ENCODE measurements at places on chromosomes 16 and 17. TPM values are rescaled to one million over a fixed set of nuclear protein-coding genes. Genes with fewer than 3 reads are reported as not detected.

The KRT15 gene
- 0.37 TPM for total RNA-seq

- peaks cover 43% of the 10 kb centered on the region for H3K36me3 ChIP-seq
- no peak for DNase-seq
Measured at GRCh38 chr16:53465606-53466280, 31.5 kb downstream of the RBL2 start.

The HBA2 gene
- total RNA-seq = 2.4 TPM

- peaks cover 15% of the 10 kb centered on the region for H3K4me1 ChIP-seq
- no peak overlapping the region for H3K27ac ChIP-seq
- peak overlapping the region; percentile 92 for H3K4me3 ChIP-seq
- peak; percentile 54 for DNase-seq
Measured at GRCh38 chr17:20008242-20009051, 712 bp upstream of the SPECC1 start.

- no peak for DNase-seq
- H3K4me1 ChIP-seq = peaks cover 14% of the 10 kb centered on the region
- no peak overlapping the region for H3K27ac ChIP-seq
- no peak overlapping the region for H3K4me3 ChIP-seq
- peaks cover 2% of the 10 kb centered on the region for H3K36me3 ChIP-seq
- H3K27me3 ChIP-seq = no peaks in the 10 kb centered on the region
Measured at GRCh38 chr17:39002991-39003715, 36.0 kb upstream of the FBXO47 start.

DNA sequence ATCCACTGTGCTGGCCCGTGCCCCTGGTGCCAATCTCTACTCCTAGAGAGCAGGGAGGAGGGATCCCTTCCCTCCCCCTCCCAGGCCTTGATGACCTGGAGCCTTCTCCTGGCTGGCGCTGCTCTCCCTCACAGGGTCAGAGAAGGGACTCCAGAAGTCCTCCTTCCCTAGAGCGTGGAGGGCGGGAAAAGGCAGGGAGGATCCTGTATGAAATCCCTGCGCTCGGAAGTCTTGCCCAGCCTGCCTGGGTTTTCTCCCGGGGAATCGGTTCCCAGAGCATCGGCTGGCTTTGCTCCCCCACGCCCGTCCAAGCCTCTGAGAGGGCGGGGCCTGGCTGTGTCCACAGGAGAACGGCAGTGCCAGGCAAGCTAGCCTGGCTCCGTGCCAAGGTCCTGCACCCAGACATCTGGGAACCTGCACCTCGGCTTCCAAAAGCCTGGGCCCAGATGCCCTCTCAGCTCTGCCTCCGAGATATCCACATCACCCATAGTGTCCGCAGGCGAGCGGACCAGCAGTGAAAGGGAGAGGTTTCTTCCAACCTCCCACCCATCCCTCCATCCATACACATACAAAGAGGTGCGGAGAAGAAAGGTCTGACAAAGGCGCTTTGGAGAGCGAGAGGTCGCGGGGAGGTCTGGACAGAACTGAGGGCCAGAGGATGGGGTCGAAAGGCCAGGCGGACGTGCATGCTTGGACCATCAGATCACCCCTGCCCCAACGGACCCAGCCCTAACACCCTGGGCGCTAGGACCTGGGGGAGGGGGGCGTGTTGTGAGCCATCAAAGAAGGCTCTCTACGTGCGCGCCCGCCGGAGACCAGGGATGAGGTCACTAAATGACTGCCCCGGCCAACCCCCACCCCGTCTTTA lies 1.1 kb downstream of the MPP2 start:
- peaks cover 37% of the 10 kb centered on the region for H3K4me1 ChIP-seq
- peaks cover 55% of the 10 kb centered on the region for H3K27me3 ChIP-seq
- no peak overlapping the region for H3K27ac ChIP-seq
- peak overlapping the region; percentile 90 for H3K4me3 ChIP-seq
- DNase-seq = peak; percentile 86

DNA sequence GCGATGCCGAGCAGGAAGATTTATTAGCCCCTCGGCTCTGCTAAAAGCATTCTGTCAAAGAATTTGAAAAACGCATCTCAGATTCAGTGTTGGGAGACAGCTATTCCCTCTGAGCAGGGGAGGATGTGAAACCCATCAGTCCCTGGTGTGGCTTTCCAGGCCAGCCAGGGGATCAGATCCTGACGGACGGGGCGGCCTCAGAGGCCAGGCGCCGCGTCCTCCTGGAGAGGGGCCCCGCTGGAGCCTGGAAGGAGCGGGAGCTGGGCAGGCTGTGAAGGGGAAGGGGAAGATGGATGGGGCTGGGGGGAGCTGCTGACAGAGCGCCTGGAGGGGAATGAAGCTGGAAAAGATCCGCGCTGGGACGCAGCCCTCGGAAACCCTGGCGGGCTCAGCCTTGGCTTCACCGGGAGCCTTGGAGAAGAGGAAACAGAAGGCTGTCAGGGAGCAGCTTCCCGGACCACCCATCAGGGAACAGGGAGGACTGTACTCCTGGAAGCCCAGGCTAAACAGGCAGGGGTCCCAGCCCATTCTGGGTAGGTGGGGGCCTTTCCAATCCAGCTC lies 358.0 kb downstream of the C16orf95 start:
- H3K27me3 ChIP-seq = no peaks in the 10 kb centered on the region
- no peak for DNase-seq
- 0 out of 2 replicates have a peak, but pooled peaks cover under 1% of the 10 kb centered on the region for H3K4me1 ChIP-seq
- no peaks in the 10 kb centered on the region for H3K36me3 ChIP-seq

DNA sequence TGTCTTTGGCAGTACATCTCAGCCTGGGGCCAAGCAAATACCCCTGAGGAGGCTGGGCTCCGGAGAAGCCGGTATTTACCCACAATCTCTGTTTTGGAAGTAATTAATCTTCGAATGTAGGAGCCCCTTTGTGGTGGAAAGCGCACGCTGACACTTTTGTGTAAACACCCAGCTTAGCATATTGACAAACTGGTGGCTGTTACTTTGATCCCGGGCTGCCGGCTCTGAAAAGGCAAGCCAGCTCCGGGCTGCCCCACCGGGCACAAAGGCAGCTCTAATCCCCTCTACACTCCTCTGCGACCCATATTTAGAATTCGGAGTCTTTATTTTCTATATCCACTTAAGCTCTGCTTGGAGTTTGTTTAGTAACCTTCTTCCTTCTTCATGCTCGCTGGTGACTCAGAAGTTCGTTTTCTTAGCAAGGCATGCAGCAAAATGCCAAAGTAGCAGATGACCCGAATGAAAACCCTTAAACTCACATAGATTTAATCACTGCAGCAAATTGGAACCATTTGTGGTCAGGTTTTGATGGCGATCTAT lies 144.0 kb upstream of the IRX3 start:
- peaks cover 13% of the 10 kb centered on the region for H3K4me1 ChIP-seq
- DNase-seq = no peak
- H3K27me3 ChIP-seq = peaks cover 32% of the 10 kb centered on the region
- no peak overlapping the region for H3K4me3 ChIP-seq

GRCh38 chr17:78142119-78142861 lies 3.9 kb upstream of the C17orf99 start:
- H3K4me3 ChIP-seq = no peak overlapping the region
- H3K27ac ChIP-seq = no peak overlapping the region
- peaks cover 18% of the 10 kb centered on the region for H3K4me1 ChIP-seq
- 0 out of 2 replicates have a peak, but pooled peaks cover 3% of the 10 kb centered on the region for H3K27me3 ChIP-seq

- no peaks in the 10 kb centered on the region for H3K36me3 ChIP-seq
- H3K4me1 ChIP-seq = peaks cover 37% of the 10 kb centered on the region
- no peak overlapping the region for H3K4me3 ChIP-seq
- no peak for DNase-seq
Measured at GRCh38 chr16:78896280-78896679, 704.3 kb downstream of the MAF start.

Measured in WTC11 (cell line).